Stomach (tissue), 19 donors: ENCODE measurements at places on chromosomes 5 and 9. TPM values are rescaled to one million over a fixed set of nuclear protein-coding genes. Genes with fewer than 3 reads are reported as not detected.

The TIMD4 gene
- 2.0 TPM for total RNA-seq

The MYOZ3 gene
- not detected for total RNA-seq

The SLC28A3 gene
- 1.1 TPM for total RNA-seq

The CATSPER3 gene
- not detected for total RNA-seq

The DEPDC1B gene
- total RNA-seq, result 40.6 TPM

The PRLR gene
- 4.5 TPM for total RNA-seq

The FREM1 gene
- 1.7 TPM for total RNA-seq

The RC3H2 gene
- total RNA-seq, result 28.1 TPM

The IL31RA gene
- not detected for total RNA-seq

GRCh38 chr9:5502553-5502952 is 7.8 kb upstream of the PDCD1LG2 start:
- H3K4me1 ChIP-seq, result no peaks in the 10 kb centered on the region
- no peak overlapping the region for H3K4me3 ChIP-seq
- no peaks in the 10 kb centered on the region for H3K36me3 ChIP-seq
- H3K27ac ChIP-seq, result no peak overlapping the region

GRCh38 chr9:131651599-131651998 is 88.3 kb downstream of the RAPGEF1 start:
- H3K27me3 ChIP-seq, result no peaks in the 10 kb centered on the region
- H3K4me1 ChIP-seq, result peaks cover 41% of the 10 kb centered on the region
- no peak overlapping the region for H3K4me3 ChIP-seq
- no peak overlapping the region for H3K27ac ChIP-seq

DNA sequence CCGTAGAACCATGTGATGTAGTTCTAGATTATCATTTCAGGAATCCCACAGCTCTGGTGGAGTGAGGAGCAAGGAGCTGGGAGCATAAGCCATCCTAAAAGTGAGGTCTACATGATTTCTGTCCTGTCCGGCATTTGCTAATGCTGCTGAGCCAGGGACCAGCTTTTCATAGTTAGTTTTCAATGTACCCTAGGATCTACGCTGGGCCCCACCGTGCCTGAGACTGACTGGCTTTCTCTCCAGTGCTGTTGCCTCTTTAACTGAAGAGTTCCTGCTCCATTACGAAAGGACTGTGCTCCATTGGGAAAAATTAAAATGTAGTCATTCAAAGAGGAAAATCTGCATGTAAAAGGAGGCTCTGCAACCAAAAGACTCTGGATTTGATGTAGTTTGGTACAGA is 634.8 kb downstream of the DMRTA1 start:
- H3K36me3 ChIP-seq, result no peaks in the 10 kb centered on the region
- DNase-seq, result no peak
- no peaks in the 10 kb centered on the region for H3K27me3 ChIP-seq
- H3K4me3 ChIP-seq, result no peak overlapping the region

DNA sequence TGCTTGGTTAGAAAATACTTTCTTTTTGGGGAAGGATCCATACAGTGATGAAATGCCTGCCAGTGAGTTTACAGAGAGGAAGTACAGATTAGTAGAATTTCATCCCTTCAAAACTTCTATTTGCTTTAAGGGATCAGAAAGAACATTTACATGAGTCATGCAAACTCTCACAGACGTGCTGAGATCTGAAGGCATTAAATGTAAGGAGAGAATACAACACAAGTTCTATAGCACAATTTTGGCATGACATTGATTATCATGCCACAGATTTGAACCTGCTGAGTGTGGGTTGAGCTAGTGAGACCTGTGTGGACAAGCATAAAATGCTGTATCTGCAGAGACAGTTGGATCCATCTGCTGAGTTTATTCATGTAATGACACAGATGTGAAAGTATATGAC is 613.6 kb upstream of the SEMA6A start:
- no peak for DNase-seq
- H3K27me3 ChIP-seq, result no peaks in the 10 kb centered on the region
- no peaks in the 10 kb centered on the region for H3K36me3 ChIP-seq
- no peaks in the 10 kb centered on the region for H3K4me1 ChIP-seq

DNA sequence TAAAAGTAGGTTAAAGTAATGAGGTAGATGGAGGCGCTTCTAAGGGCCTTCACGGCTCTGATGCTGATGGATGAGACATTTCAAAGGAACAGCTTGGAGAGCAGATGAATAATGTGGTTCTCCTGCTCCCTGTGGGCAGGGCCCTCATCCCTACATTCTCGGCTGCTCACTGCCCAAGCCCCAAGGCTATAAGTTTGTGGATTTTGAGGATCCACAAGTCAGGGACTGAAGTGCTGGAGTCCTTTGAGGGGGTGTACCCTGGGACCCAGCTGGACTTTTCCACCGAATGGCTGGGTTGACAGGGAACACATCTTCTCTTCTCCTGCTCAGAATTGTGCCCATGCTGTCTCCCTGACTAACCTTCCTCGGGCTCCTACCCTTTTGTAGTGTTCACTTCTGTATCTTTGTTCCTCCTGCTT is 21.4 kb upstream of the CXCL14 start:
- no peak overlapping the region for H3K4me3 ChIP-seq
- H3K36me3 ChIP-seq, result no peaks in the 10 kb centered on the region
- H3K4me1 ChIP-seq, result no peaks in the 10 kb centered on the region
- no peak overlapping the region for H3K27ac ChIP-seq
- no peak for DNase-seq
- H3K27me3 ChIP-seq, result peaks cover 14% of the 10 kb centered on the region

- H3K4me1 ChIP-seq, result peaks cover 13% of the 10 kb centered on the region
- DNase-seq, result peak; percentile 69
- H3K36me3 ChIP-seq, result no peaks in the 10 kb centered on the region
- H3K27me3 ChIP-seq, result peaks cover 14% of the 10 kb centered on the region
- peak within 1 kb of the TSS; percentile 42 for H3K4me3 ChIP-seq
Measured at GRCh38 chr5:38258319-38259061, at the start of gene EGFLAM. EGFLAM (plus strand) TSS chr5:38258559; CDS start chr5:38258755, 196 bp downstream.

GRCh38 chr9:115599898-115600297 is 481.9 kb upstream of the TNC start:
- H3K27ac ChIP-seq, result no peak overlapping the region
- H3K4me3 ChIP-seq, result no peak overlapping the region

GRCh38 chr5:122154910-122155309 is 25.6 kb downstream of the ZNF474 start:
- no peak for DNase-seq
- no peaks in the 10 kb centered on the region for H3K27me3 ChIP-seq
- H3K4me3 ChIP-seq, result no peak overlapping the region
- peaks cover 9% of the 10 kb centered on the region for H3K4me1 ChIP-seq
- H3K36me3 ChIP-seq, result no peaks in the 10 kb centered on the region

DNA sequence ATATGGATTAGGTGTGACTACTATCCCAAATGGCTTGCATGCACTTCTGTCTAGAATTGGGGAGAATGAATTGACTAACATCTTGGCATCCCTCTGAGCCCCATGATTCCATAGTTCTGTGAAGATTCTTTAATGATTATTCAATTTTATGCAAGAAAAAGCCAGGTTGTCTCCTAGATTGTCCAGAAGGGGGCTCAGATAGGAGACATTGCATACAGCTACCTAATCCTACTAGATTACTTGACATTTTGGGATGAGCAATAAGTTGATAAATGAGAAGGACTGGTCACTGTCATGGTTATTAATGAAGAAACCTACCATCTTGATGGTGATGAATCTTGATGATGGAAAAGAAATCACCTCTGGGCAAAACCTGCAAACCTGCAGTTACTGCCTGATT is 117.0 kb downstream of the CARTPT start:
- no peaks in the 10 kb centered on the region for H3K36me3 ChIP-seq
- no peaks in the 10 kb centered on the region for H3K27me3 ChIP-seq
- no peak overlapping the region for H3K27ac ChIP-seq
- DNase-seq, result no peak

DNA sequence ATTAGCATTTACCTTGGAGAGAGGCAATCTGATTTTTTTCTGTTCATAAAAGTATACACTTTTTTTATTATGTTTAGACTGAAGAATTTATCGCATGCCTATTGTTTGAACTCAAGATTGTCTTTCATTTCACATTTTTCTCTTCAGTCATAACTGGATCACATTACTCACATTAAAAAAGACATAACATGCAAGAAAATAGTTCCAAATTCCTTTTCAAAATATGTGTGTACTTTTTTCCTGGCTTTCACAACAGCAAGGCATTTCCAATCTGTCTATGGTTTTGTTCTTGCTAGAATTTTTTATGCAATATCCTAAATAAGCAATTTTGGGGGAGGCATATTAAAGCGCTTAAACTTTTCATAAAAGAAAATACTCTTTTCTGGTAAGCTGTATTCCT is 21.2 kb downstream of the FTMT start:
- H3K4me1 ChIP-seq, result no peaks in the 10 kb centered on the region
- no peak for DNase-seq
- no peaks in the 10 kb centered on the region for H3K36me3 ChIP-seq
- no peak overlapping the region for H3K27ac ChIP-seq
- no peak overlapping the region for H3K4me3 ChIP-seq

- H3K36me3 ChIP-seq, result no peaks in the 10 kb centered on the region
- H3K4me1 ChIP-seq, result peaks cover 38% of the 10 kb centered on the region
- H3K27me3 ChIP-seq, result no peaks in the 10 kb centered on the region
- no peak overlapping the region for H3K27ac ChIP-seq
- no peak overlapping the region for H3K4me3 ChIP-seq
- DNase-seq, result peak; percentile 3
Measured at GRCh38 chr9:135890190-135891026, 16.9 kb downstream of the CAMSAP1 start.

DNA sequence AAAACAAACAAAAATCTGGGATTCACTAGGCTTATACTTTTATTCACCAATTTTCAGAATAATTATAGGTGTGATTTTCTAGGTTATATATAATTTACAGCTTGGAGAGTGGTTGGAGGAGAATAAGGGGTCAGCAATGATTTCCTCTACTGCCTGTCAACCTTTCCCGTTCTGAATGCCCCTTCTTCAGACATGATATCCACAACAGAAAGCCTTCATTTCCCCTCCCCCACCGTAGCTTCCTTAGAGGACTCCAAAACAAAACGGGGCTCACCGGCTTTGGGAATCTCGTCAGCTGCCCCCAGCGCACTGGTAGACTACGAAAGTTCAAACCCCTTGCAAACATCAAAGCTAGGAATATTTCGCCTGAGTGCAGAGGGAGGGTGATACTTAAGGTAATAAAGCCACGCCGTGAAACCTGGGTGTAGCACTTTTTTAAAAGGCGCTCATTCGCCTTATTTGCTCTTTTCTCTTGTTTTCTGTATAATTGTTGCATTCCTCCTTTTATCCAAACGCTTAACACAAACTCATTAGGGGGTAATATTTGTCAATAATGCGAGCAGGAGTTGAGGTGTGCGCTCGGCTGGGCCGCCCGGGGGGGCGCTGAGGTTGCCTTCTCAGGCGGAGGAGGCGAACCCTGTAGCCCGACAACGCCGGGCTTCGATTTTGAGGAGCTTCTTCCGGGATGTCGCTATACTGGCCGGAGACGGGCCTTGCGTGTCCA is 2.4 kb downstream of the OTP start:
- H3K27ac ChIP-seq, result no peak overlapping the region
- no peak for DNase-seq
- H3K4me1 ChIP-seq, result peaks cover 46% of the 10 kb centered on the region
- H3K4me3 ChIP-seq, result no peak overlapping the region

- no peak overlapping the region for H3K4me3 ChIP-seq
- no peaks in the 10 kb centered on the region for H3K27me3 ChIP-seq
- H3K36me3 ChIP-seq, result no peaks in the 10 kb centered on the region
Measured at GRCh38 chr9:28319981-28320380, 746.7 kb upstream of the C9orf72 start.

- H3K4me1 ChIP-seq, result peaks cover 9% of the 10 kb centered on the region
- no peaks in the 10 kb centered on the region for H3K36me3 ChIP-seq
- no peak for DNase-seq
- no peaks in the 10 kb centered on the region for H3K27me3 ChIP-seq
Measured at GRCh38 chr9:114771889-114772288, 34.0 kb downstream of the TNFSF15 start.

- H3K4me3 ChIP-seq, result no peak overlapping the region
- no peak overlapping the region for H3K27ac ChIP-seq
- no peaks in the 10 kb centered on the region for H3K4me1 ChIP-seq
Measured at GRCh38 chr5:114101153-114101552, 260.7 kb upstream of the KCNN2 start.

GRCh38 chr9:133610845-133611244 is 1.7 kb upstream of the FAM163B start:
- H3K4me1 ChIP-seq, result peaks cover 5% of the 10 kb centered on the region
- no peak overlapping the region for H3K27ac ChIP-seq
- no peaks in the 10 kb centered on the region for H3K36me3 ChIP-seq
- peaks cover 45% of the 10 kb centered on the region for H3K27me3 ChIP-seq
- H3K4me3 ChIP-seq, result no peak overlapping the region
- no peak for DNase-seq

DNA sequence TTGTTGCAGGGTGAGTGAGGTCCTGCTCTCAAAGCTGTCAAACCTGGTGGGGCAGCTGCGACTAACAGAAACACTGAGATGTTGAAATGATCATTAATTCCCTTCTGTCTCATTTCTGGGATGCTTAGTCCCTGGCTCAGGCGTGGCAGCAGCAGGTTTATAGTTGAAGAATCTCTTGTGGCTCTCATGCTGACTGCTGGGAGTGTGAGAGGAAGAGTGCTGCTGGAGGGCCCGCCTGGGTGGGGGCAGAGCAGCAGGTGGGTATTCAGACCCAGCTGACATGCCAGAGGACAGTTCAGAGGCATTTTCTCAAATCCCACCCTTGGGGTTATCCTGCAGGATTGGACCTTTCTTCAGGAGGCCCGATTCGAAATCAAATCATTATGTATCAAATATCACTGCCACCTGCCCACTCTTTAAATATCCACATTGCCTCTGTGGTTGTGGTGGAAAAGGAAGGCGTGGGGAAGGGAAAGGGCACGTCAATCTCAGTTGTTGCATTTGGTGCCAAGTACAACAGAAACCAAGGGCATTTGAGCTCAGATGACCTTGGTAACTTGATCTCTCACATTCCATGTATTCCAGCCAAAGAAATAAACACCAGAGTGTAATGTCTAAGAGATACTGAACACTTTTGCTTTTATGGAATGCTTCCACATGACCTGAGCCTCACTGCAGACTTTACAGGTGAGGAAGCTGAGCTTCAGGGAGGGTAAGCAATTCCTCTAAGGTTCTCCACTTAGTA is 224.3 kb downstream of the AOPEP start:
- peaks cover 4% of the 10 kb centered on the region for H3K36me3 ChIP-seq
- H3K4me1 ChIP-seq, result peaks cover 26% of the 10 kb centered on the region
- H3K27ac ChIP-seq, result peak overlapping the region; percentile 48
- no peak overlapping the region for H3K4me3 ChIP-seq
- no peaks in the 10 kb centered on the region for H3K27me3 ChIP-seq
- peak; percentile 58 for DNase-seq

DNA sequence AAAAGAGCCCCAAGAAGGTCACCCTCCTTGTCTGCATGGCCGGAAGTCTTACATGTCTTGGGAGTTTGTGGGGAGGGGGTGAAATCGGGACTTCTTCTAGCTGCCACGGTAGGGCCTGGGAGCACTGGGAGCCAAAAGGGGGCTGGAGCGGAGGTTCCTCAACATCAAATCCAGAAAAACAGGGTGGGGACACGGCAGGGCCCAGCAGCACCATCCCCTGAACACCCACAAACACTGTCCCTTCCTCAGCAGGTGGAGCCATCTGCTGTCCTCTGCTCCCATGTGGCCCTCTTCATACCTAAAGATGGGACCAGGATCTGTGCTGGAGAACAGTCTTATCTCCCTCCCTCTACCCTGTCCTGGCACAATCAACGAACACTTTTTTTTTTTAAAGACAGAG is 2.7 kb downstream of the TERT start:
- DNase-seq, result no peak
- H3K27ac ChIP-seq, result no peak overlapping the region
- no peak overlapping the region for H3K4me3 ChIP-seq
- peaks cover 10% of the 10 kb centered on the region for H3K4me1 ChIP-seq

- H3K27ac ChIP-seq, result no peak overlapping the region
- peak; percentile 84 for DNase-seq
- peaks cover 39% of the 10 kb centered on the region for H3K36me3 ChIP-seq
- no peaks in the 10 kb centered on the region for H3K27me3 ChIP-seq
Measured at GRCh38 chr5:75363726-75364495, 26.9 kb downstream of the HMGCR start.
